HepG2 (cell line): ENCODE measurements at places on chromosomes 6 and 20. TPM values are rescaled to one million over a fixed set of nuclear protein-coding genes. Genes with fewer than 3 reads are reported as not detected.

Gene C6orf15
- not detected in 2 replicates for total RNA-seq

Gene ZNF292
- total RNA-seq: 12.8 and 15.4 TPM in 2 replicates

Gene CDH4
- total RNA-seq: not detected in 2 replicates

Gene TGM6
- not detected in 2 replicates for total RNA-seq

Gene ARMC12
- not detected in 2 replicates for total RNA-seq

Gene LPA
- not detected in 2 replicates for total RNA-seq

Gene MYH7B
- total RNA-seq: 0.18 and 0.20 TPM in 2 replicates
